Testis (tissue), 5 donors: ENCODE measurements at places on chromosomes 4 and X. TPM values are rescaled to one million over a fixed set of nuclear protein-coding genes. Genes with fewer than 3 reads are reported as not detected.

Gene HSFX2
- total RNA-seq: 5.6 TPM

DNA sequence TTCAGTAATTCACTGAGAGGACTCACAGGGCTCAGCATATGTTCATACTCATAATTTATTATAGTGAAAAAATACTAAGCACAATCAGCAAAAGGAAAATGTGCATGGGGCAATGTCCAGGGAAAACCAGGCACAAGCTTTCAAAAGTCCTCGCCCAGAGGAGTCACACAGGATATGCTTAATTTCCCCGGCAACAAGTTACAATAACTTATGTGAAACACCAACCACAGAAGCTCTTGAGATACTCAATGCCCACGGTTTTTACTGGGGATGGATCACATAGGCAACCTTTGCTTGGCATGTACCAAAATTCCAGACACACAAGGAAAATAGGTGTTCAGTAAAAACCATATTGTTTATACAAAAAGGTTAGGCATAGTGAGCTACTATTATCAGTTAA, 38.5 kb upstream of the STPG2 start:
- no peaks in the 10 kb centered on the region for H3K4me1 ChIP-seq
- no peaks in the 10 kb centered on the region for H3K36me3 ChIP-seq
- no peak overlapping the region for H3K4me3 ChIP-seq
- H3K27ac ChIP-seq: no peak overlapping the region
- no peaks in the 10 kb centered on the region for H3K27me3 ChIP-seq
- no peak for DNase-seq

Gene PNMA6A
- total RNA-seq: 3.7 TPM

- DNase-seq: no peak
- H3K4me3 ChIP-seq: no peak overlapping the region
- H3K4me1 ChIP-seq: peaks cover 3% of the 10 kb centered on the region
- H3K36me3 ChIP-seq: no peaks in the 10 kb centered on the region
- no peak overlapping the region for H3K27ac ChIP-seq
These were observed 227.6 kb downstream of the NR3C2 start for GRCh38 chr4:148214529-148215166.

DNA sequence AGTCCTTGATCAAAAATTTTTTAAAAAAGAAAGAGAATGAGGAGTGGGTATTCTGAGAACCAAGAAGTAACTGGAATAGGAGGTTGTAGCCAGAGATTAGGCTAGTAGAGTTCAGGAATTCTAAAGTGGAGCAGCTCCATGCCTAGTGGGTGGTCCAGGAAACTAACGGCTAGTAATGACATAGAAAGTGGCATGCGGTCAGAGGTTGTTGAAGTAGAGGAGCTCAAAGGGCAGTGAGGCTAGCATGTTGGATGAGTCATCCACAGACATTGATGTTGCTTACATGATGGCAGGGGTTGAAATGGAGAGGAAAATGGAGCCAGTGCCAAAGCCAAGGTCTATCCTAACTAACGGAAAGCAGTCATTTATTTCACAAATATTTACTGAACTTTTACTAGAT, 42.1 kb downstream of the TEX13B start:
- H3K27ac ChIP-seq: no peak overlapping the region
- H3K4me3 ChIP-seq: no peak overlapping the region
- no peaks in the 10 kb centered on the region for H3K36me3 ChIP-seq
- no peaks in the 10 kb centered on the region for H3K4me1 ChIP-seq

Gene IL13RA1
- total RNA-seq: 28.8 TPM

GRCh38 chrX:18677161-18677869, 5.4 kb upstream of the RS1 start:
- H3K36me3 ChIP-seq: no peaks in the 10 kb centered on the region
- no peaks in the 10 kb centered on the region for H3K4me1 ChIP-seq
- no peak overlapping the region for H3K4me3 ChIP-seq
- no peak for DNase-seq

- no peaks in the 10 kb centered on the region for H3K4me1 ChIP-seq
- H3K27me3 ChIP-seq: no peaks in the 10 kb centered on the region
- no peak for DNase-seq
- H3K27ac ChIP-seq: no peak overlapping the region
- H3K36me3 ChIP-seq: no peaks in the 10 kb centered on the region
These were observed 368.7 kb upstream of the FTHL17 start for GRCh38 chrX:31440546-31440945.

- no peak overlapping the region for H3K27ac ChIP-seq
- no peaks in the 10 kb centered on the region for H3K27me3 ChIP-seq
- no peak for DNase-seq
- H3K4me3 ChIP-seq: no peak overlapping the region
- H3K4me1 ChIP-seq: no peaks in the 10 kb centered on the region
- H3K36me3 ChIP-seq: no peaks in the 10 kb centered on the region
These were observed 47.7 kb downstream of the KLF8 start for GRCh38 chrX:56279863-56280262.

Gene RPS6KA6
- 3.8 TPM for total RNA-seq
